ENCODE measurements at places on chromosomes 4 and X. TPM values are rescaled to one million over a fixed set of nuclear protein-coding genes. Genes with fewer than 3 reads are reported as not detected.

- H3K4me1 ChIP-seq = peaks cover 12% of the 10 kb centered on the region
- H3K27ac ChIP-seq = no peak overlapping the region
- H3K36me3 ChIP-seq = no peaks in the 10 kb centered on the region
Measured at GRCh38 chr4:13534344-13535063, 9.8 kb downstream of the NKX3-2 start.

DNA sequence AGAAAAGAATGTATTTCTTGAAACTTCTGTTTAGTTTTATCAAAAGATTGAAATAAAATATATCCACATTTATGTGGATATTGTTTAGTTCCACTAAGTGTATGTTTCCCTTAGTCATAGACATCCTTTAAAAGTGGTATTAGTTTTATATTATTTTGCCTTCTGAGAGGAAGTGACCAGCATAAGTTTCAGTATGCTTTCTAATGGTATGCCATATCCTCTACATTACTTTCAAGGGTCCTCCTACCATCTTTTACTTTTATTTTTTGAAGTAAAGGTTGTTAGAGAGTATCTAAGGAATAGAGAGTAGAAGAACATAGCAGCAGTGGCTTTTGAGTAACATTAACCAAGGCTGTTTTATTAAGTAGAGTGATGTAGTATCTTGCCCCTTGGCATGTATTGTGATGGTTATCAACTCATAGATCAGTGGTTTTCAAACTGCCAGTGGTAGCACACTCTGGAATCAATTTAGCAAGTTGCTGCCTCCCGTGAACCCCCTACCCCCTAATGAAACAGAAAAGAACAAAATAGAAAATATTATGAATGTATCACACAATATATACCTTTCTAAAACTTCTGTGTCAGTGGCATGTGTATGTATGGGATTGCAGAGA is 44.8 kb downstream of the RBPJ start:
- no peak overlapping the region for H3K4me3 ChIP-seq
- no peaks in the 10 kb centered on the region for H3K36me3 ChIP-seq
- DNase-seq = no peak
- H3K27ac ChIP-seq = no peak overlapping the region
- no peaks in the 10 kb centered on the region for H3K27me3 ChIP-seq

DNA sequence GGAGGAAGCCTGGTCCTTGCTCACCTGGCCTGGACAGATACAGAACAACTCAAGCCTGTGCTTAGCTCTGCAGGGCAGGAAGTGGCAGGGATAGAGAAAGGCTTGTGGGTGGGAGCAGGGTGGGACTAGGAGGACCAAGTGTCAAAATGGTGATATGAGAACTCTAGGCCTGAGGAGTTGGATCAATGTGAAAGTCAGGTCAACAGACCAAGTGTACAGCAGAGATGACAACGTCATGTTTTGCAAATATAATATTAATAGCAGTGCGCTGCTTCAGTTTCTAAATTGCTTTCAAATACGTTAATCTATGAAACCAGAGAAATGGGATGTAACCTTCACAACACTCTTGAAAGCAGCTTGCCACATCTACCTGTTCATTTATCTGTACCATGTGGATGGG is 114.2 kb upstream of the MAP3K15 start:
- H3K27ac ChIP-seq = no peak overlapping the region
- H3K4me3 ChIP-seq = no peak overlapping the region
- no peak for DNase-seq

- peaks cover 8% of the 10 kb centered on the region for H3K4me1 ChIP-seq
- no peak for DNase-seq
- no peaks in the 10 kb centered on the region for H3K36me3 ChIP-seq
Measured at GRCh38 chr4:11038926-11039325, 354.4 kb upstream of the CLNK start.

DNA sequence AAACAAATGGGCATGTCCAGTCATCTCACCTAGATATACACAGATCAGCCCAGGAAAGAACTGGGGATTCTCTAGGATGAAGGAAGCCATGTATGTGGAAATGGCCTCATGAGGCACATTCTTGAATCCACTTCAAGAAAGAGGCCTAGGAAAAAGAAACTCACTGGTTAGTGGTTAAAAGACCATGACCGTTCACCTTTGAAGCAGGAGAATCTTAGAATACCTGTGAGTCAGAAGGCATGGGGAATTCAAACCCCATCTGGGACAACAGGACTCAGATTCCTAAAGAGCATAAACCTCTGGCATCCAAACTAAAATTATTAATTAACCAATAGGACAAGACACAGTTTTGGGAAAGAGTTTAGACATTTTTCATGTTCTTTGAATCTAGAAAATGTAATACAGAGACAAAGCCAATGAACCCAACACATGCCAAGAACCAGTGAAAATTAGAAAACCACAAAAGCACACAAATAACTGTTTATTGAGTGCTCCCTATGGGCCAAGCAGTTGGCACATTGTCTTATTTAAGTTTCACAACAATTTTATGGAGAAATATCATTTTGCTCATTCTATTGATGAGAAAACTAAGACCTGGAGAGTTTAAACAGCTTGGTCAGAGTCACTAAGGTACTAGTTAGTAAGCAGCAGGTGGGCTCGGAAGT is 97.5 kb downstream of the NPNT start:
- no peak for DNase-seq
- no peak overlapping the region for H3K4me3 ChIP-seq
- H3K27me3 ChIP-seq = no peaks in the 10 kb centered on the region
- no peak overlapping the region for H3K27ac ChIP-seq

- H3K4me1 ChIP-seq = peaks cover 3% of the 10 kb centered on the region
- H3K4me3 ChIP-seq = no peak overlapping the region
- no peaks in the 10 kb centered on the region for H3K36me3 ChIP-seq
- no peaks in the 10 kb centered on the region for H3K27me3 ChIP-seq
- no peak for DNase-seq
- no peak overlapping the region for H3K27ac ChIP-seq
Measured at GRCh38 chr4:148065075-148065474, 333.2 kb downstream of the ARHGAP10 start.

- no peaks in the 10 kb centered on the region for H3K36me3 ChIP-seq
- peak; percentile 56 for DNase-seq
- no peaks in the 10 kb centered on the region for H3K4me1 ChIP-seq
- H3K27me3 ChIP-seq = no peaks in the 10 kb centered on the region
- H3K27ac ChIP-seq = no peak overlapping the region
Measured at GRCh38 chr4:140188975-140189374, 35.0 kb upstream of the MAML3 start.

The TMPRSS11D gene
- total RNA-seq = 1.6 TPM

The PDLIM3 gene
- total RNA-seq = 50.8 TPM

The CSAG2 gene
- total RNA-seq = not detected

The BCLAF3 gene
- total RNA-seq = 15.3 TPM

The CXXC4 gene
- 1.2 TPM for total RNA-seq

The SASH3 gene
- total RNA-seq = 22.6 TPM

The FAM53A gene
- 2.5 TPM for total RNA-seq
